ENCODE measurements at places on chromosomes 6 and 20.

GRCh38 chr6:135182071-135183001 lies 1.2 kb downstream of the MYB start:
- peak; percentile 43 for DNase-seq

DNA sequence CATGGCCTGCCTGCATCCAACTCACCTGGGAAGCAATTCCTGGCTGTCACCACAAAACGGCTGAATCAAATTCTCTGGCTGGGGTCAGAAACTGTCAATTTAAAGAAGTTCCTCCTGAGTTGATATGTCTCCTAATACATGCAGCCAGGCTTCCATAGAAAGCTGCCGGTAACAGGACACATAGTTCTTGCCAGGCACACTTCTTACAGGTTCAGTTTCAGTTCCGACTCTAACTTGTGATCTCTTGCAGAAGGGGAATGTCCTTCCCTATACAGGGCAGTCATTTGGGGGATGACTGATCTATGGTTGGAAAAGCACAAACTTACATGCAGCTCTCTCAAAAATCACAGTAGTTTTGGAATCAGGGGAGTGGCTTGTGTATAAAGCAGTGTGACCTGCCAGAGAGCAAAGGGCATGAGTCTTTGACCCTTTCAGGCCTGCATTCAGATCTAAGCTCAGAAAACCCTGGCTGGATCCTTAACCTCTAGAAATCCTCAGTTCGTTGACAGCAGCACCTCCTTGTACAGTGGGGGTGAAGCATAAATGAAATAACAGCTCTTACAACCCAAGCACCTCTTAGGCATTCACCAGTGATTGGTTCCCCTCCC lies 195.6 kb downstream of the SCP2D1 start:
- no peak for DNase-seq

DNA sequence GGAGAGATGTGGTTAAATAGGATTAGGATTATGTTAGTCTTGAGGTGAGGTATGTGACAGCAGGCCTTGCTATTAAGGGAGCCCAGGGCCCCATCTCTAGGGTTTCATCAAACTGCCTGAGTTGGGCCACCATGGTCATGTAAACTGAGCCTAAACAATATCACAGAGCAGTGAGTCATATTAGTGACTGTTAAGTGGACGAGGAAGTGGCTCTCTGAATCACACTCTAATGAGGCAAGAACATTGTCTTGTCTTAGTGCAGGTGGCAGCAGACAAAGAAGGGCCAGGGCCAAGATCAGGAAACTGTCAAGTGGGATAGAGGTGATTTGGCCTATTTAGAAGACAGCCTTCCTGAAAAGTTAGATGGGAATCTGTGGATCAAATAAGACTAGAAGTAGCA lies 23.1 kb downstream of the ENPP3 start:
- DNase-seq, result no peak

GRCh38 chr6:108903796-108904195 lies 55.6 kb downstream of the ARMC2 start:
- no peak for DNase-seq

DNA sequence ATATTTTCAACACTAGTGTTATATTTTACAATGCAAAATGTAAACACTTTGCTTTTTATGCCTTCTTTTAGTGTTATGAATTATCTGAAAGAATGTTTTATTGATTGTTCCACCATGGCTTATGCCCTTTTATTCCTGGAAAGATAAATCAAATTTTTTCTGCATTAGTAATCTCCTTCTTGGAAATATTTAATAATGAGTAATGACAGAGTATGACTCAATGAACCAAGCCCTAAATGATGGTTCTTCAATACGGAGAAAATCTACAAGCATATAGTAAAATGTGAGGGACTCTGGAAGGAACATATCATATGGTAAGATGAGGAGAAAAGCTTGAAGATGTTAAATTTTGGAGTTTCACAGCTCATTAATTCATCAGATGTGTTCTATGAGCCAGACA lies 929.6 kb downstream of the C6orf118 start:
- no peak for DNase-seq

DNA sequence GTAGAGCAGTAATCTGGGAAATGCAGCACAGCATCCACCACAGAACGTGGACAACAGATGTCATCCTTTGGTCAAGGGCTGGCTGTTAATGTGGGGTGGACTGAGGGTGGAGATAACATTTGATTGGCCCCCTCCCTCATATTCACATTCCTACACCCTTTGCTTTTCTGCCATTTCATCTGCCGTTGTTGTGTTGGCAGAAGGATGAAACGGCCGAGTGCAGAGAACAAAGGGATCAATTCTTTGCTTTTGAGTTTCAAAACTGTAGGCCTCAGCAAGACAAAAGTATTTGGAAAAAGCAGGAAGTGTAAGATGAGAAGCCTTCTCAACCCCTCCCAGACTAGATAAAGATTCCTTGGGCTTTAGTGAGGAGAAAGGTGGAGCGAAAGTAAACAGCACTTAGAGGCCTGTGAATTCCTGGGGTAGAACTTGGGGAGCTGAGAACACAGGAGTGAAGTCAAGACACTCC lies 74.2 kb upstream of the PHIP start:
- DNase-seq, result no peak

GRCh38 chr20:45328451-45328850 lies 19.8 kb downstream of the SDC4 start:
- DNase-seq, result no peak

DNA sequence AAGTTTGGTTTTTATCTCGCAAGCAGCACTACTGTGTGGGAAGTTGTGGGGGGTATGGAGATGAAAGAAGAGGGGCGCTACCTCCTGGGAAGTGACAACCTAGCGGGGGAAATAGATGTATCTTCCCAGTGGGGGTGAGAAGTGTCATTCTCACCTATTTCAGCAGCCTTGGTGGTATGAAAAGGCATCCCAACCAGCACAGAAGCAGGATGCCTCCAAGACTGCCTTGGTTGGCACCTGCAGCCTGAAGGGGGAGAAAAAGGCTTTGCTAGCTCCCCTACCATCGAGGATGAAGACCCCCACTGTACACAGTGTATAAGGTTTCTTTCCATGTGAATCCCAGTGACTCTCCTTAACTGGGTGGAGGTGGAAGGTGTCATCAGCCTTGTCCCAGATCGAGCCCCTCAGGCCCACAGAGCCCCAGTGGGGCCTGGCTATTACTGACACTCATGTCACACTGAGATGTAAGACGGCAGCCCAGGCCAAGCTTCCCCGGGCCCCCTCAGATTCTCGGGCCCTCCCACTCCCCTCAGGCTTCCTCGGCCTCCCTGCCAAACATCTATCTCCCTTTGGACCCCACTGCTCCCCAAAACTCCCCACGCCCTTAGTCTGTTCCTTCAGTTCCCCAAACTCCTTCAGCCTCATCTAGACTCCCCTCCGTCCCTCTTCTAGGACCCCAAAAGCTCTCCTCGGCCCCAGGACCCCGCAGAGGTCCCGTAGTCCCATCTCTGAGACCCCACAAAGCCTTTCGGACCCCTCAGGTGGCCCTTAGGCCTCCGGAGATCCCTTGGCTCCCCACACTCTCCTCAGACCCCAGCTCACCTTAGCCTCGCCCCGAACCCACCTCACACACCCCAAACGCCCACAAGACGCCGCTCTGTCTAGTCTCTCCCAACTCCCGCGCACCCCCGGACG lies 688 bp downstream of the COMMD7 start:
- DNase-seq, result no peak

DNA sequence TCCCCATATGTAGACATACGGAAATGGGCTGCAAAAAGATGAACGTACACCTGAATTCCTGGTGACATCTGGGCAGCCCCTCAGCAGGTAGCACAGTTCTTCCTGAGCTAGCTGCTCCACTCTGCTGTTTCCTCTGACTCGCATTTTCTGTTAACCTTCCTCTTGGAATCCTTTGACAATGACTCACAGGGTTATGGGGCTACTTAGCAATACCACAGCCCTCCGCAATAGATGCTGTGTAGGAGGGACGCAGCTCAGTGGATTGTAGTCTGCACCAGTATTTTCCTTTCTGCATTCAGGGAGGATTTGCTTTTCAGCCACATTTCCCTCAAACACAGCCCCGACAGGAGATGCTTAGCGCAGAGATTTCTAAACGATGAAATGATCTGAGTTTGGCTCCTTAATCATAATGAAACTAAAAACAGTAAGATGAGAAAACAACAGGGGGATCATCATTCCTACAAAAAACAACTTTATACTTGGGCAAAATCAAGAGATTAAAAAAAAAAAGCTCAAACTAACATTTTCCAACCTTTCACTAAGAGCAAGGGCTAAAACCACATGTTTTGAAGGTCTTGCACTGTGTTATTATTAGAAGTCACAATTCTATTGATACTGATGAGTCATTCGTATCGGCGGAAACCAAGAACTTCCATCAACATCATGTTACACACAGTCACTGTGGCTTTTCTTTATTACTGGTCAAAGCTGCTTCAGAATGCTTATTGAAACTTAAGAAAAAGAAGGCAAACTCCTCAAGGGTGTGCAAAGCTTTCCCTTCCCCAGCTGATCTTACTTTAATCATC lies 12.2 kb downstream of the BACH2 start:
- DNase-seq, result no peak

DNA sequence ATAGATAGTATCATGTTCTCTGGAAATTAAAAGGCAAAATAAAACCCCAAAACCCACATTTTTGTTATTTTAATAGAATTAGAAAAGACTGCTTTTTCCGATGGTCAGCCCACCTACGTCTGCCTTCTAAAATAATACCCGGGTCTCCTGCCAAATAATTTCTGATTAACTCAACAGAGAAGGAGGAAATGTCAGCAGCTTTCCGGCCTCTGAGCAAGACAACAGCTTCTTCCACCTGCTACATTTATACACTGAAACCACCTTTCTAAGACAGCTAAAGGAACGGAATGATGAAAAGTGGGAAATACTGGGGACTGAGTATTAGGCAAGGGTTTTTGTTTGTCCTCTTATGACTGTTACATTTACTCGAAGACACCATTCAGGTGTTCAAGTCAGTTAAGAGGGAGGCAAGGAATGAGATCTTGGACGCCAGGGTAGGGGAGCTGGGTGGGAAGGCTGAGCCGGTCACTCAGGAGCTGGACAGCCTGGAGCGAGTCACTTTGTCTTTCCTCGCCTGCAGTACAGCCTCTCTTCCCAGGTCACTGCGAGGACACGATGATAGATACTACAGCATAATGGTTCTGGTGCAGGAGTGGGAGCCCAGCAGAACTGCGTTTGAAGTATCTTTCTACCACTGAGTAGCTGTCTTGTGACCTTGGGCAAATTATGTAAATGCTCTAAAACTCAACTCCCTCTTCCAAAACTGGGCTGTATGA lies 96.3 kb upstream of the QKI start:
- DNase-seq, result no peak

Measured in mesothelial cell of epicardium (in vitro differentiated cells).